Right hindlimb (tissue), 1 donor: ENCODE measurements at places on chromosomes 12 and 14.

- peak; percentile 91 for DNase-seq
Observed at GRCh38 chr12:26195250-26195640, at the start of gene SSPN. SSPN (plus strand) TSS chr12:26195573; CDS start chr12:26195673, 100 bp downstream.

GRCh38 chr12:85603556-85603955, 232.7 kb downstream of the RASSF9 start:
- DNase-seq = no peak

DNA sequence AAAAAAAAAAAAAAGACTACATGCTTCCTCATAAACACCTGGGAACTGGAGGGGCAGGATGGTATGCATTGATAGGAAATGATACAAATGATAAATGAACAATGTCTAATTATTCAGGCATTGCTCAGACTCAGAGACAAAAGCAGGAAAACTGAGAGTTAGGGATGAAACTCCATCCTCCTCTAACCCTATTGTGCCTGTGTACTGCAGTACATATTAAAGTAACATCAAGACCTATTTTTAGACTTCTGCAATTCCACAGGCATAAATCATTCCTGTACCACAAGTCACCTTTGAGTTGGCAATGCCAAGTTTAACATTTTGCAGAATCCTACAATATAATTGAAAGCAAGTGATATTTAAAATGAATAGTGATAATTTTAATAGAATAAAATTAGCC, 156.5 kb upstream of the USP15 start:
- no peak for DNase-seq

- peak; percentile 77 for DNase-seq
Observed at GRCh38 chr12:26124446-26125399, at the start of gene BHLHE41. BHLHE41 (minus strand) TSS chr12:26125037; CDS start chr12:26124779, 258 bp downstream.

DNA sequence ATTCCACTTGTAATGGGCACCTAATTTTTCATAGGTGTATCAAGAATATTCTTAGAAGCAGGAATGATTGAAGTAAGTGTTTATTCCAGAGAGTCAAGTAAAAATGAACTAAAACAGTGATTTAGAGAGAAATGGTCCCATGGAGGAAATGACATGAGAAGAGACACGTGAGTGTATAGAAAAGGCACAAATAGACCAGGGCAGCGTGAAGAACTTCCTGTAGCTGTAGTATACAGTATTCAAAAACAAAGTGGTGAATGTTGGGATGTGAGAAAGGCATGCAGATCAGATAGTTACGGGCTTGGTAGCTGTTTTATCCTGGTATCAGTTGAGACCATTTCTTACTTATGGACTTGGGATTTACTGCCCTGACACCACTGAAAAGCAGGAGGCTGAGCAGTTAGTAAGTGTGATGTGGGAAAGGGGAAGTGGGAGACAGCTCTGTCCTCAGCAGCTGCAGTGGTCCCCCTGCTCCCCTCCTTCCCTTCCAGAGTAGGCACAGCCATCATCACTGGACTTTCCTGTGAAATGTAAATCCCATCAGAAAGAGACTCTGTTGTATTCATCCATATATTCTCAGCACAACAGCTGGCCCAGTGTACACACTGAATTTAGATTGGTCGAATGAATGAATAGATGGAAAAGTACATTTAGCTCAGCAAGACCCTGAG, 16.8 kb upstream of the TESPA1 start:
- DNase-seq = no peak

DNA sequence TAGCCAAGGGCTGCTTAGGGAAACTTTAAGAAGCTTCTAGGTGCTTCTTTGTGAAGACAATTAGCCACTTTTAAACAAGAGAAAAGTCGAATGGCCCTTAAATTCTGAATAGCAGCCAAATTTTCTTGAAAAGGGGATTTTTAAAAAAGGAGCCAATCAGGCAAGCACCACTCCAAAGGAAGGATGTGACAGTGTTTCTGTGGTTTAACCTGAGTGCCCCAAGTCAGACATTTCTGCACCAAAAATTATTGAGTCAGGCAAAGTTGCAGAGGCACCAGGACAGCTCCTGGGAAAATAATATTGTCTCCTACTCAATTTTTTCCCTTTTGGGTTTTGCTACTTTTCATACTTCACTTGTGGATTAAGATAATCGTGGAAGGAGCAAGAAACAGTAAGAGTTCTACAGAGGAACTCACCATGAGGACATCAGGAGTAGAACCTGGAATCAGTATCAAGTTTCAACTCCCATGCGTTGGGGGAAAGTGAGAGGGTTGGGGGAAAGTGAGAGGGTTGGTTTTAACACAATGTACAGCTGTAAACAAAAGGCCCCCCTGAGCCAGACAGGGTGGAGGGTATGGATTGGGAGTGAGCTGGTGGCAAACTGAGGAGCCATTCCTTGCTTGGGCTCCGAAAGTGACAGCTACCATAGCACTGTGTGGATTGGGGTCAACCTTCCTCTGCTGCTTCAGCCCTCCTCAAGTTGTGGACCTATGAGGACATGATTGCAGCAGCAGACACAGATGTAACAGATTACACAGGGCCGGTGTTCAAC, 90.8 kb downstream of the SLC38A1 start:
- no peak for DNase-seq

- no peak for DNase-seq
Observed at GRCh38 chr14:36224176-36224575, 47.7 kb upstream of the PTCSC3 start.

DNA sequence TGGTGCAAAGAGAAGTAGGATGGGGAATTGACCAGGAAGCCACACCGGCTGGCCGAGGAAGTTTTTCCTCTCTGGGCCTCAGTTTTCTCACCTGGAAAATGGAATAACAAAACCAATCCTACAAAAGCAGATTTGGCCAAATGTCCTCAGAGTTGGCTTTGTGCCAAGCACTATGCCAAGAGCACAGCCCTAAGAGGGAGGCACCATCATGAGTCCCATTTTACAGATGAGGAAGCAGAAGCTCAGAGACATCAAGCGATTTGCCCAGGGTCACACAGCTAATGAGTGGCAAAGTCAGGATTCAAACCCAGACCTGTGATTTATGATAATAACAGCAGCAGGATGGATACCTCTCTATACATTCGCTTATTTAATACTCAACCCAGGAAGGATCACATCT, 27.3 kb downstream of the RASAL1 start:
- no peak for DNase-seq

DNA sequence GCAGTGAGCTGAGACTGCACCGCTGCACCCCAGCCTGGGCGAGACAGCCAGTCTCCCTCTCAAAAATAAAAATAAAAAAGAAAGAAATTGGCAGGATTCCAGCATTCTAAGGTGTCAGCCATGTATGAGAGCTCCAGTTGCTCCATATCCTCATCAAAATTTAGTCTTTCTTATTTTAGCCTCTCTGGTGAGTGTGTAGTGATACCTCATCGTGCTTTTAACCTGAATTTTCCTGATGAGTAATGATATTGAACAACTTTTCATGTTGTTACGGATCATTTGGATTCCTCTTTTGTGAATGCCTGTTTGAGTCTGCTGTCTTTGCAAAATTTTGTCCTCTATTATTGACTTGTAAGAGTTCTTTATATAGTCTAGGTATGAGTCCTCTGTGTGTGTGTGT, 28.5 kb downstream of the CCDC60 start:
- no peak for DNase-seq

GRCh38 chr12:6376079-6376869, 911 bp upstream of the SCNN1A start:
- peak; percentile 65 for DNase-seq

- no peak for DNase-seq
Observed at GRCh38 chr12:54968181-54968730, 16.3 kb downstream of the TESPA1 start.

DNA sequence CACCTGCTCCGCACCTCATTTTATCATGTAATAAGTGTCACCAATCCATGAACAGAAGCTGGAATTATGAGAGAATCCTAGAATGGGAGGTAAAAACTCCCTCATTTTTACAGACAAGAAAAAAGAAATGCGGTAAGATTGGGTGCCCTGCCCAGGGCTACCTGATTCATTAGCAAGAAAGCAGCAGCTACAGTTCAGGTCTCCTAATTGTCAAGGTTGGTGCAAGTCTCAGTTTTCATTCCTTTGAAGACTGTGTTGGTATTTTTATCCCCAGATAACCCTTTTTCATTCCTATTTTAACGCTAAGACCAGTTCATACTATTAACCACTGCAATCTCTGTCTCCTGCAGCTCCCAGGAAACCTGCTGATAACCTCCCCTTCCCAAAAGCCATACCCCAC, 6.9 kb downstream of the DUSP6 start:
- DNase-seq = no peak

DNA sequence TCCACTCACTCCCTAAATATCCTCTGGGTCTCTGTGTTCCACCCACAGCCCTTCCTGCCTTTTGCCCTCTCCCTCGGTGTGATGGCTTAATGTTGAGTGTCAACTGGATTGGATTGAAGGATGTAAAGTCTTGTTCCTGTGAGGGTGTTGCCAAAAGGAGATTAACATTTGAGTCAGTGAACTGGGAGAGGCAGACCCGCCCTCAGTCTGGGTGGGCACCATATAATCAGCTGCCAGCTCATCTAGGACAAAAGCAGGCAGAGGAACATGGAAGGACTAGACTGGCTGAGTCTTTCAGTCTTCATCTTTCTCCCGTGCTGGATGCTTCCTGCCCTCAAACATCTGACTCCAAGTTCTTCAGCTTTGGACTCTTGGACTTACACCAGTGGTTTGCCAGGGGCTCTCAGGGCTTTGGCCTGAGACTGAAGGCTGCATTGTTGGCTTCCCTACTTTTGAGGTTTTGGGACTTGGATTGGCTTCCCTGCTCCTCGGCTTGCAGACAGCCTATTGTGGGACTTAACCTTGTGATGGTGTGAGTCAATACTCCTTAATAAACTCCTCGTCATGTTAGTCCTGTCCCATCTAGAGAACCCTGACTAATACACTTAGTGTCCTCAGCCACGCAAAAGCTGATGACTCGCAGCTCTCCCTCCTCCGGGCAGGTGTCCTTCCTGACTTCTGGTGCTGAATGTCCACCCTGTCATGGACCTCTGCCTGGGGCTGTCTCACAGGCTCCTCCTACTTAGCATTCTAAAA, 5.9 kb downstream of the DGLUCY start:
- DNase-seq = no peak

GRCh38 chr12:90064852-90065801, 356.5 kb upstream of the ATP2B1 start:
- peak; percentile 41 for DNase-seq

DNA sequence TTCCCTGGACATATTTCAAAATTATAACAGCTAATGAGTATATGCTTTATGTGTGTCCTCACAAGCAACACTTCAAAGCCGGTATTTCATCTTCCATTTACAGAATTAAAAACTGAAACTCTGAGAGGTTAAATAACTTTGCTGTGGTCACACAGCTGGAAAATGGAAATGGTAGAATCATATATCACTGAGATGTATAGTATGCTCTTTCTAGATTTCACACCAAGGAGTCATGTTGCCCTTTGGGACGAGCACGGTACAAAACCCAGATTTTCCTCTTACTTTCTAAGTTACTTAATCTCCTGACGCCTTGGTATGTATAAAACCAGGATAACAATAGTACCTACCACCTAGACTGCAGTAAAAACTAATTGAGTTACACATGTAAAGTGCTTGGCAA, 152.6 kb upstream of the GRIP1 start:
- no peak for DNase-seq

- DNase-seq = peak; percentile 63
Observed at GRCh38 chr14:52023518-52023917, 34.2 kb downstream of the RTRAF start.

- no peak for DNase-seq
Observed at GRCh38 chr14:100556936-100557505, 30.2 kb downstream of the BEGAIN start.

GRCh38 chr14:59419303-59419702, 45.9 kb downstream of the GPR135 start:
- DNase-seq = peak; percentile 54

DNA sequence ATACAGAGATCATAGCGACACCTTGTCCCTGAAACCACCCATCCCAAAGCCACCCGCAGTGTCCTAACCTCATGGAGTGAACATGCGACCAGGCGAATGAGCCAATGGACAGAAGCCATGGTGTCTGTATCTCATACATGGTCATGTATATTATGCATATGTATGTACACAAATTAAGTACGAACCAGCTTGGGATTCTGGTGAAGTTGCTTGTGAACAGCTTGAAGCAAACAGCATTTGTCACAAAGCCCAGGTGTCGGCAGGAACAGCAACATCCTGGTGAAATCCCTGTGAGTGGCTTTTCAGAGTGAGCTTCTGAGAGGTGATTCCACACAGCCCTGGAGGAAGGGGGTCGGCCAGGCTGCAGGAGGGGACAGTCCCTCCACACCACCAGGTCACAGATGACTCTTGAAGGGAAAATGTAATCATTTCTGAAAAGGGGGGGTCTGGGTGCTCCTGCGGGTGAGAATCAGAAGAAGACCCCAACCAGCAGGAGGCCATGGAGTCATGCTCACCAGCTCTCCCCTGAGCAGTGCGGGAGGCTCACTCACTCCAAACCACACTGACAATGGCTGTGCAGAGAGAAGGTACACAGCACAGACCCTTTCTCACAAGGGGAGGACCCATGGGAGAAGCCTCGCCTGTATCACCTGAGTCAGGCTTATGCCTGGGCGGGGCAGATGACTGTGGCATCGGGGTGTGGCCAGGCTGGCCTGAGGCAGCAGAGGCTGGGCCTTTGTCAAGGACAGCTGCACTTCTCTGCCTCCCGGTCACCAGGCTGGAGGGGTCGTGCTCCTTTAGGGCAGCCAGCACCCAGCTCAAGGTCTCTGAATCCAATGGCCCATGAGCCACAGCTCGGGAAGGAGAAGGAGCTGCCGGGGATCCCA, 14.3 kb downstream of the CHGA start:
- no peak for DNase-seq

DNA sequence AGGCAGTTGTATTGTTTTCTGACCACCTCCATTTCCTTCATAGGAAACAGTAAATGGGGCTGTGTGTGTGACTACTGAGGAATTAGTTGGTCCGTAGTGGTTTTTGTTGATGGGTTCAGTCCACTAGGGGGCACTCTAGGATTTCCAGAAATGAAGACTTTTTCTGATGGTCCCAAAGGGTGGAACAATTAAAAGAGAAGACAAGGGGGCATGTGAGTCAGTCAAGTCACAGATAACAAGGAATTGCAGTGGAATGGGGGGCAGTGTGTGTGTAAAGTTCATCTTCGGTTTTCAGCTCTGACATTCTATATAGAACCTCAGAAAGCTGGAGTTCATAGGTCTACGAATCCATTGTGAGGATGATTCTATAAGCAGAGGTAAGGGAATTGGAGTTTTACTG, 186.6 kb upstream of the OR4E1 start:
- no peak for DNase-seq

- DNase-seq = no peak
Observed at GRCh38 chr14:68473069-68473468, 319.8 kb downstream of the ZFP36L1 start.

GRCh38 chr14:75278422-75279152, at the start of gene FOS:
FOS (plus strand) TSS chr14:75278828; CDS start chr14:75278983, 155 bp downstream.
- peak; percentile 96 for DNase-seq

DNA sequence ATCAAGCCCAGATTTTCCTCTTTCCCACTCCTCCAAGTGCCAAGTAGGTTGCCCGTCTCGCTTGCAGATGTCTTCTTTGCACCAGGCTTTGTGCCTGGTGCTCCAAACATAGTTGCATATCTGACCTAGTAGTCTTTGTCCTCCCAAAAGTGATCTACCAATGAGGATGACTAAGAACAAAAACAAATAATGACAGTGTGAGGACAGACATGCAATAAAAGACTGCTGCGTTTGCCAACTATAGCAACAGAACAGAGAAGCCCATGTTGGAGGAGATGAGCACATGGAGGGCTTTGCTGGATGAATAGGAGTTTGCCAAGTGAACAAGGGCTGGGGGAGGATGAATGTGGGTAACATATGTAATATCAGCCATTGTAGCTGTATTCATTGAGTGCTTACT, 15.6 kb downstream of the DTX1 start:
- DNase-seq = no peak

GRCh38 chr12:81123611-81124010, 45.7 kb downstream of the ACSS3 start:
- no peak for DNase-seq

GRCh38 chr14:79584679-79585078, 626.6 kb downstream of the DIO2 start:
- no peak for DNase-seq
